MCF 10A (cell line): ENCODE measurements at places on chromosomes 7 and 10. TPM values are rescaled to one million over a fixed set of nuclear protein-coding genes. Genes with fewer than 3 reads are reported as not detected.

The LIPF gene
- total RNA-seq: not detected in 2 replicates

The FKBP6 gene
- total RNA-seq: not detected in 2 replicates

The TMEM236 gene
- total RNA-seq: 0.09 and 0.37 TPM in 2 replicates

The HSPA12A gene
- 9.1 and 13.1 TPM in 2 replicates for total RNA-seq

The FBXL13 gene
- 0.35 and 0.74 TPM in 2 replicates for total RNA-seq

The ZNF503 gene
- 7.3 and 8.1 TPM in 2 replicates for total RNA-seq
